ENCODE measurements at places on chromosomes 5 and 9.

DNA sequence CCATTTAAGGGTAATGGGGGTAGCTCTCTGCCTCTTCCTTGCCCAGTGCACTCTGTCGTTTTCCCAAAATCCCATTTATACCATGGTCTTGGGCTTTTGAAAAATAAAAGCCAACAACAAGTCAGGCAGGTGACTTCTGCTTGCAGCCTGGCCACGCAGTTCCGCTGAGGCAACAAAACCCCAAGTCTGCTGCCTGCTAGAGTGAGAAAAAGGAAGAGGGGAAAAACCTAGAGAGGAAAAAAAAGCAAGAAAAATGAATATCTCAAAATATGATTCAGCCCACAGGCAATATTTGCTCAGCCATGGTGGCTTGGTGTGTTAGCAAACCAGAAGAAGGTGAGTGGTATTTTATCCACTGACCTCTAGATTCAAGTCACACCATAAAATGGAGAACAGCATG, 148.2 kb upstream of the FSTL4 start:
- no peak for DNase-seq

GRCh38 chr9:627336-627970, 214.0 kb upstream of the DMRT1 start:
- no peak for DNase-seq

DNA sequence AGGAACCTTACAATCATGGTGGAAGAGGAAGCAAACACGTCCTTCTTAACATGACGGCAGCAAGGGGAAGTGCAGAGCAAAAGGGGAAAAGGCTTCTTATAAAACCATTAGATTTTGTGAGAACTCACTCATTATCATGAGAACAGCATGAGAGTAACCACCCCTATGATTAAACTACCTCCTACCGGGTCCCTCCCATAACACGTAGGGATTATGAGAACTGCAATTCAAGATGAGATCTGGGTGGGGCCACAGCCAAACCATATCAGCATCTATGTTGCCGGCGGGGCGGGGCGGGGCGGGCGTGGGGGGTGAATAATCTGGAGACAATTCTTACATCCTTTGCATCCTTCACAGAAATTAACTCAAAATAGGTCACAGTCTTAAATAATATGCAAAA, 58.8 kb upstream of the GFPT2 start:
- DNase-seq = no peak

DNA sequence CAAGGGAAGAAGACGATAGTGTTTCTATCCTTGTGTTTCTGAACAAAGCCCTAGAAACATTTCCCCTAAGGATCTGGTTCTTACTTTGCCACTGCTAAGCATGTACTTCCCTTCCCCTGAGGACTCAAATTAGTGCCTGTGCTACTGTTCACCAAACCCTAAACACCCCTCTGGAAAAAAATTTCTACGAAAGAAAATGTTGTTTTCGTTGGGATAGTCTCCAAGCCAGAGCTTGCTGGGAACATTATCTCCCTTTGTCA, 294.6 kb downstream of the BNC2 start:
- DNase-seq = no peak

GRCh38 chr5:174295702-174296436, 250.4 kb downstream of the NSG2 start:
- DNase-seq = no peak

- DNase-seq = no peak
Measured at GRCh38 chr5:52886206-52886605, 98.5 kb downstream of the ITGA1 start.

Measured in mucosa of descending colon (tissue), 3 donors.